ENCODE measurements at places on chromosomes 6 and 20.

DNA sequence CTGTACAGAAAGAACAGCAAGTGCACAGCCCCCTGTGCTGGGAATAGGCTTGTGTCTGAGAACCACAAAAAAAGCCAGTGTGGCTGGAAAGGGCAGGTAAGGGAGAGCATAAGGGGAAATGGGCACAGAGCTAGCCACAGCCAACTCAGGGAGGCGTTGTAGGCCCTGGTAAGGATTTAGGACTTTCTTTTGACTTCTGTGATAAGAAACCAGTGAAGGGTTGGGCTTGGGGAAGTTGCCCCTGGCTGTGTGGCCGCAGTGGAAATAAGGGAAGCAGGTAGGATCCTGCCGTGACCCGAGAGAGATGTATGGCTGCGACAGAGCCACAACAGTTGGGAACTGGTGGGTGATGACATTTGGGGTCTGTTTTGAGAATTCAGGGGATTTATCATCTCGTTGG lies 30.0 kb upstream of the PHACTR2 start:
- no peak for DNase-seq

DNA sequence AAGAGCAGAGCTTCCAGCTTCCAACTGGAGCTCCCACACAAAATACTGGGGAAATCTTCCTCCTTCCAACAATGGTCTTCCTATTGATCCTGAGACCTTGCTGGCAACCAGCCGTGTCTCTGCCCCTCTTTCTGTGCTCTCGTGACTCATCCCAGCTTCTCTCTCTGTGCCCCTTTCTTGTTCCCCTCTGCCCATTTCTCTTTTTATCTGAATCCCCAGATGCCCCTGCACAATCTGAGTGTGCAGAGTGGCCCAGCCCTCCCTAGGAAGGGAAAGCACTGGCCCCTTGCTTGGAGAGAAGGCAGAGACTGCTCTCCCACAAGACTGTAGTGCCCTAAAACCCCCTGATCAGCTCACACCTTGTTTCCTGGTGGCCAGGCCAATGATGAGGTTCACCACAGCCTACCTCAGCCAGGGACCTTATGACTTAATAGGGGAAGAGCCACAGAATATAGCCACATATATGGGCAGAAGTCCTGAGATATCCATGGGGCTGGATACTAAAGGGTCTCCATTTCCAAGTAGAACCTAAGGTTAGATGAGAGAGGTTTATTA lies 23.1 kb upstream of the MAS1L start:
- no peak for DNase-seq

DNA sequence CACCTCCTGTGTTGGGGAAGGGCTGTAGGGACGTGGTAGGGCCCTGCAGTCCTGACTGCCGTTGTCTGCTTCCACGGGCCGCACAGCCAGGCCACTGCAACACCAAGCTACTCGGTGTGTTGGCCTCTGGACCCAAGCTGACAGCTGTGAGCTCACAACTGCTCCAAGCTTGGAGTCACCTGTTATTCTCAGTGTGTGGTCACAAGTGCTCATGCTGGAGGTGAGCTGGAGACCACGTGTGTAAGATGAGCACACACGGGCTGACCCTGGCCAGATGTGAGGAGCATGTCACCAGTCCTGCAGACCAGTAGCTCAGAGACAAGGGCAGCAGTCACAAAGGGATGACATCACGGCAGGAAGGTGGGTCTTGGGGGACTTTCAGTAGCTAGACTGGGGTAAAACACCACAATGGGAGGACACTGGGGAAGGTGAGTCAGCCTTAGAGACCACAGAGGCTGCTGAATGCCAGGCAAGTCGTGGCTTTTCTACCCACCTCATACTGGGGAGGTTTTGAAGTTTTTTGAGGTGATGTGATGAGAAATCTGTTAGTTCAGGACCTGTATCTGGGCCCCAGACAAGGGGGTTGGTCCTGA lies 87.3 kb downstream of the FAM120B start:
- no peak for DNase-seq

GRCh38 chr20:57698116-57698866 lies 11.5 kb downstream of the PMEPA1 start:
- DNase-seq = no peak

DNA sequence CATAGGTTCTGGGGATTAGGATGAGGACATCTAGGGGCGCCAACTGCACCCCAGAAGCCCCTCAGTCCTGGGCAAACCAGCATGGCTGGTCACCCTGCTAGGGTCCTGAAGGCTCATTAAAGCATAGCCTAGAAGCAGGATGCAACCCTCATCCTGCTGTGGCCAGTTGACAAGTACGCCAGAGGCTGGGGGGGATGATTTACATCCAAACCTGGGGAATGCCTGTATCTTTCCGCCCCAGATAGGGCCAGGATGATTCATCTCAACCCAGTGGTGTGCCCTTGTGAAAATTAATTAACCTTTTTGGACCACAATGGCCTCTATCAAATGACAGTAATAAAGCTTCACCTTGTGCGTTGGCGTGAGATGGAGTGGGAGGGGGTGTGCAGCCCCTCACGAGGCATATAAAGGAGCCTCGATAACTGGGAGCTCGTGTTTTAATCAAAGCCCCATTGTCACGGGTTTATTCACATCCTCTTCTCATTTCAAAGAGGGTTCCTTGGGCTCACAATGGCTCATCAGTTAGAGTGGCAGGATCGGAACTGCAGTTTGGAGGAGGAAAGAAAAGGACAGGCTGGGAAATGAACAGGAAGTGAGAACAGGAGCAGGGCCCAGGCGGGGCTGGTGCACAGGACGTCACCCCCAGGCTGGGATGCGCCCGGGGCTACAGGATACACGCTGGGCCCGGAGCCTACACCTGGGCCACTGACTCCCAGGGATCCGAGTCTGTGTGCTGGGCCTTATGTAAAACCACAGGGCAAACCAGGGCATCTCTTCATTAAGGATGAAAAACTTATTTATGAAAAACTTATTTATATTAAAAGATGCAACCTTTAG lies 121.8 kb upstream of the PHACTR3 start:
- no peak for DNase-seq

DNA sequence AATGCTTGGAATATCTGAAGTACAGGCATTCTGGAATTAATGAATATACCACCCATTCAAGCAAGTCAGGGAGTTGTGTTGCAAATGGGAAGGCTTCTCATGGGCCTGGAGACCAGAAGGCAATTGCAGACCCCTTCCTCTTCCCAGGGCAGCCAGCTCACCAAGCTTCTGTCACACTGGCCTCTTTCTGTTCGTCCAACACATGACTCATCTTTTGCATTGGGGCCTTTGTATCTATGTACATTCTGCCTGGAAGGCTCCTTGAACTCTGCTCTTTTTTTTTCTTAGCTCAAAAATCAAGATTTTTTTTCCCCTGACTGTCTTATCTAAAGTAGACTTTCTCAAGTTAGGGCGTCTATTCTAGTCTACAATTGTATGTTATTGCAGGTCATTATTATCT lies 132.9 kb upstream of the MYLIP start:
- DNase-seq = no peak

DNA sequence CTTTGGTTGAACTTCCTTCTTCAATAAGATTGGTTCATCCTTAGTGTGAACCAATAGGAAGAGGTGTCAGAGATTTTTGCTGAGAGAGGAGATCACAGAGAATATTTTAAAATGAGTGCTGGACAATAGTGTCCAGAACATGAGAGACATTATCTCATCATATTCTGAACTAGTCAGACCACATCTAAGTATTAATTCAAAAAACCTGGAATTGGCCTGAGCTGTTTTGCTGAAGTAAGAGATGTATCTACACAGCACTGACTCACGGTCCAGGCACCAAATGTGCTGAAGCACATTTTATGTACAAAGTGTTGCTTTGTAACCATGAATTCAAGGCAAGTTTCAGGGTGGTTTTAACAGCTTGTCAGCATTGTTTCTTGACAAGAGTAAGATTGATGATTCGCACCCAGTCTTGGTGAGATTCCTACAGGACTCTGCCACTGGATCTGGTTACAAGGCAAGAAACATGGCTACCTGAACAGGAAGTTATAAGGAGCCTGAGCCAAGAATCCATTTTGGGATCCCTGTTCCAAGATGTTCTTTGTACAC lies 178.2 kb upstream of the HEY2 start:
- no peak for DNase-seq

DNA sequence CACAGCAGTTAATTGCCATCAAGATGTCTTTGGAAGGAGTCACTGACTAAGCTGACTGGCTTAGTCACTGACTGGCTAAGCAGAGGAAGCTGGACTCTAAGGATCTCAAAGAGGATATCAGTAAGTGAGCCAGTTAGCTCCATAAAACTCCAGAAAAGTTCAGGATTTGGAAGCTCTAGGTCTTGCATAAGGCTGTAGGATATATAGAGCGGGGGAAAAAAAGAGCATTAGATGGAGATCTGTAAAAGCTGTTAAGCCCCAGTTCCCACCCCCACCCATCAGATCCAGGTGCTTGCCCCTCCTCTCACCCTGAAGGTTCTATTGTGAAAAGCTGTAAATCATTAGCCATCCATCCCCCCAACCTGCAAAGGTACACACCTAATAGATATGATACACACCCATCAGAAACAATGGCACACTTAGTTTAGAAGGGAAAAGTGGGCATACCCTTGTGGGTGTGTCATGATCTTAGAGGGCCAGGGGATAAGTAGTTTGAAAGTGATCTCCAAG lies 32.2 kb downstream of the CARMIL1 start:
- DNase-seq = no peak

- DNase-seq = peak; percentile 59
Measured at GRCh38 chr6:28643017-28643740, 117.5 kb downstream of the GPX5 start.

GRCh38 chr20:62656197-62656918 lies 14.1 kb downstream of the SLCO4A1 start:
- DNase-seq = peak; percentile 67

DNA sequence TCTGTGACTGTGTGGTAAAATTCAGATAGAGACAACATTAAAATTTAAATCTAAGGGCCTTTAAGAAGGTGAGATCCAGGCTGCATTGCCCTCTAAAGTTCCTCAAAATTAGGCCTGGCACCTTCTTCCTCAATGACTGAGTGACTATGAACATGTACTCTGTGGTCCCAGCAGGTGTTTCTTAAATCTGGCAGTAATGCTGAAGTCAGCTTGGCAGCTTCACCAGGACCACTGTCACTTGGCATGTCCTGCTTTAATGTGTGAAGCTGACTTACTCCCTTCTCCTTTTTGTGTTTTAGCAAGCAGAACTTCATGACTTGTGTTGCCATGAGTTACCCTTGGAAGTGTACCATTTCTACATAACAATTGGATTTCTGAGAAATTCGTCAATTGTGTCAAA lies 141.7 kb downstream of the NKAIN2 start:
- peak; percentile 16 for DNase-seq

- DNase-seq = no peak
Measured at GRCh38 chr6:159063549-159063948, 18.8 kb upstream of the TAGAP start.

DNA sequence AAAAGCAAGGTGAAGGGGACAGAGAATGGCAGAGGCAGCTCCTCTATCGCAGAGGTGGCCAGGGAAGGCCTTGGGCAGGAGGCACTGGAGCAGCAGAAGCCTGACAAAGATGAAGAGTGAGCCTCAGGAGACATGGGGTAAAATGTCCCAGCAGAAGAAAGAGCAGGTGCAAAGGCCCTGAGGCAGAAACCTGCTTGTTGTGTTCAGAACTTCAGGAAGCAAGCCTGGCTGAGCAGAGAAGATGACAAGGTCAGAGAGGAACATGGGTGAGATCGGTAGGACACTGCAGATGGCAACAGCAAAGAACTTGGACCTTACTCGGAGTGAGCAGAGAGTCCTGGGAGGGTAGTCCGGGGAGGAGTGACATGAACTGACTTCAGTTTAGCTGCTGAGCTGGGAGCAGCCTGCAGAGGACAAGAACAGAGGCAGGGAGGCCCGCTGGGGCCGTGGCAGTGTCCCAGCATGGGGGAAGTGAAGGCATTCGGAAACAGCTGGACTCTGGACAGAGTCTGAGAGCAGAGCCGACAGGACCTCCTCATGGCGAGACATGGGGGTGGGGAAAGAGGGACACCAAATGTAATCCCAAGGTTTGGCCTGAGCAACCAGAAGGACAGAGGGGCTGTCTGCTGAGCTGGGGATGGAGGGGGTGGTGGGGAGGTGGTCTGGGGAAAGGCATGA lies 106.3 kb downstream of the PREX1 start:
- DNase-seq = no peak

DNA sequence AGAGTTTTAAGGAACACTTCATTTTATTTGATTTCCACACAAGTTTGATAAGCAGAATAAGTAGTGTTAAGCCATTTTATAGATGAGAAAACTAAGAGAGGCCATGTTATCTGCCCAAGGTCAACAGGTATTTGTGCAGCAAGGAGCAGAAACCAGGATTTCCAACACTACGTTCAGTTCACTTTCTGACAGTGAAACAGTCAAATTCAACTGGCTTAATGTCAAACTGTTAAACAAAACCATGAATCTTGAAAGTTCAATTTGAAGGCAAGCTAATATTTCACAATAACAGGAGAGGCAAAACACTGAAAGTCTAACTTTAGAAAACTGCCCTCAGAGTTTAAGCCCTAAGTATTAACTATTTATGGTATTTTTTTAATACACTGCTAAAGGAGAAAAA lies 32.6 kb downstream of the DTNBP1 start:
- no peak for DNase-seq

DNA sequence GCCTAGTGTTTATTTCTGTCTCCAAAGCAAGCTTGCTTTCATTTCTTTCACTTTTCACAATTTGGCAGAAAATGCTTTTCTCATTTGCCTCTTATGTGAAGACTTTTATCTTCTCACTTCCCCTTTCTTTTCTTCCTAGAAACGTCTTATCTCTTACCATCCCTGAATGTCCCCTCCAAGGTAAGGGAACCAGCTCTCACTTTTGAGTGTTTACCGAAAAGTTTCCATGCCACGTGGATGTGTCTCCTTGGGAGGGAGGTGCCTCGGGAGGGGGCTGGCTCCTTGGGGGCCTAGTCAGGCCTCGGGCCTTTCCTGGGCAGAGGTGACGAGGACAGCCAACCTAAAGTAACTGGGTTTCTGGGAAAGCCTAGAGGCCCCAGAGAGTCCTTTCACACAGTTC lies 127.4 kb downstream of the CD24 start:
- no peak for DNase-seq
